ENCODE measurements at places on chromosomes 13 and 19.

DNA sequence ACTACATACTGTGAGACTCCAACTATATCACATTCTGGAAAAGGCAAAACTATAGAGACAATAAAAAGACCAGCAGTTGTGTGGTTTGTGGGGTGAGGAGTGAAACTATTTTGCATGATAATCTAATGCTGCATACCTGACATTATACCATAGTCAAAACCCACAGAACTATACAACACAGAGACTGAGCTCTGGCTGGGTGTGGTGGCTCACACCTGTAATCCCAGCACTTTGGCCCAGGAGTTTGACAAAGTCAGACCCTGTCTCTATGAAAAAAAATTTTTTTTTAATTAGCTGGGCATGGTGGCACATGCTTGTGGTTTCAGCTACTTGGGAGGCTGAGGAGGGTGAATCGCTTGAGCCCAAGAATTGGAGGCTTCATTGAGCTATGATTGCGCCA is 11.9 kb downstream of the ZNF541 start:
- no peak for DNase-seq

DNA sequence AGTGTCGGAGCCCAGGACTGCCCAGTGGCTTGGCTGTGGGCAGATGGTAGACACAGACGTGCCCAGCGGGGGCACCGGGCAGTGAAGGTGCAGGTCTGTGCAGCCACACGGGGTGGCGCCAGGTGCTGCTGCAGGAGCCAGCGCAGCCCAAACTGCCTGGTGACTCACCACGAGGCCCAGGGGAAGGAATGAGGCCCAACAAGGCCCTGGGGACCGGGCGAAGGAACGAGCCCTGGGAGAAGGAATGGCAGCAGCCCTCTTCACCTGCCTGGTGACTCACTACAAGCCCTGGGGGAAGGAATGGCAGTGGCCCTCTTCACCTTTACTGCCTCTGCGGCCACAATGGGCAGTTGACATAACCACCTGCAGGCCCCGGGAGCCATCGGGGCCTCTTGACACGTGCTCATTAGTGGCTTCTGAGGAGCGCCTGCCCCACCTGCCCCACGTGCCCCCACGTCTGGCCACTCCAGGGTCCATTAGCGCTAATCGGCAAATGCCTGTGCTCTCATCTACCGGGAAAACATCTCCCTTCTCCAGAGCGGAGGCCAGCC is 9.3 kb downstream of the MED16 start:
- DNase-seq, result no peak

- no peak for DNase-seq
Observed at GRCh38 chr19:571566-571974, 826 bp upstream of the BSG start.

DNA sequence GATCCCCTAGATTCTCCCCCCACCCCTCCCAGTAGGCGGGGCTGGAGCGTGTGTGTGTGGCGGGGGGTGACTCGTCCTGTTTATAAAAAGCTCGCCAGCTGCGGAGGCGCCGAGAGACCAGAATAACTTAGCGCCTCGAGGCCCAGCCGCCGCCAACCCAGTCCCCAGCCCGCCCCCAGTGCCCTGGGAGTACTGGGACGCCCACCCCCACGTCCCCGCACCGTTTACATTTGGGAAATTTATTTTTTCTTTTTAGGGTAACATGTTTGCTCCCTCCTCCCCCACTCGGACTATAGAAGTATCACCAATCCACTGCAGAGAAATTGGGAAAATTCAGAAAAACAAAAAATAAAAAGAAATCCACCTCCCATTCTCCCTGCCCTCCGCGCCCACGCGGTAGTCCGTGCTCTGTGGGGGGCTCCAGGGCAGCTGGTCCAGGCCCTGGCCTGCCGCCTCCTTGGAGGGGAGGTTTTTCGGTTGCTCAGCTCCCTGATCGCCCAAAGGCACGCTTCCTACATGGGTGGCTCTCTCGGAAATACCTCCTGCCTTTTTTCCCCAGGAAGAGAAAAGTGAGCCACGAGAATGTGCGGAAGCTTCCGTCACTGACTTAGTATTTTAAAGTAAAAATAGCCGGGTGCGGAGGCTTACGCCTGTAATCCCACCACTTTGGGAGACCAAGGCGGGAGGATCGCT is 1.5 kb upstream of the RAB3A start:
- no peak for DNase-seq

DNA sequence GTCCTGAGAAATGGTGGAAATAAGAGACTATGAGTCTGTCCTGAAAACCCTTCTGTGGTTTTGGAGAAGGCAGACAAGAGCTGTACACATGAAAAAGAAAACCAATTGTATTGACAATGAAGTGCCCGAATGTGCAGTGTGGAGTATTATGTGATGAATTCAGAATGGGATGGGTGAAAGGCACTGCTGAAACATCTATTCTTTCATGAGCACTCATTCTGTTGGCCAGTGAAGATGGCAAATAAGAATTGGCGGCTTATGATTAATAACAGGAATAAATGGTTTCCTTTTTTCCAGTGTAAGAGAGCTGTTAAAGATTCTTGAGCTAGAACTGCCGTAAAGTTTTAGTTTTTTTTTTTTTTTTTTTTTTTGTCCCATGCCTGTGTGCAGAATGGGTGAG is 5.7 kb downstream of the POLR1D start:
- DNase-seq, result no peak

DNA sequence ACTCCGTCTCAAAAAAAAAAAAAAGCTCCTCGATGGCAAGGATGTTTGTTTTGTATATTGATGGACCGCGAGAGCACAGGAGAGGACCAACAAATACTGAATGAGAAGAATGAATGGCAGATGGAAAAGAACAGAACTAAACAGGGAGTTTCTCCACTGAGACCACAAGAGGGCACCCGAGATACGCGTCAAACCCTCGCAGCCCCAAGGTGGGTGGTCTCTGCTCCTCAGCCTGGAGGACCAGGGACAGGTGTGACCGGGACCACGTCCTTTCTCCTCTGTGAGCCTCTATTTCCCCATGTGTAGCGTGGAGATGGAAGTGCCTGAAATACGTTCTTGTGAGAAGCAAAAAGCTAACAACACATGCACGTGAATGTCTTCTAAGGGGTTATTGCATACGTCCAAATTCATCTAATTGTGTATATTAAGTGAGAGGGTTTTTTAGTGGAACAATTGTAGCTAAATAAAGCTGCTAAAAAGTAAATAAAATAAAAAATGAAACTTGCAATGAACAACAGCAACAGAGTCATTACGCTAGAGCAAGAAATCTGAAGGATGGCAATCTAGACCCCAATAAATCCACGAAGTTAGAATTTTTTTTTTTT is 8.3 kb upstream of the CDC42EP5 start:
- DNase-seq, result no peak

GRCh38 chr13:31282741-31283455 is 83.1 kb downstream of the B3GLCT start:
- no peak for DNase-seq

GRCh38 chr13:48862572-48862971 is 113.1 kb upstream of the FNDC3A start:
- DNase-seq, result no peak

DNA sequence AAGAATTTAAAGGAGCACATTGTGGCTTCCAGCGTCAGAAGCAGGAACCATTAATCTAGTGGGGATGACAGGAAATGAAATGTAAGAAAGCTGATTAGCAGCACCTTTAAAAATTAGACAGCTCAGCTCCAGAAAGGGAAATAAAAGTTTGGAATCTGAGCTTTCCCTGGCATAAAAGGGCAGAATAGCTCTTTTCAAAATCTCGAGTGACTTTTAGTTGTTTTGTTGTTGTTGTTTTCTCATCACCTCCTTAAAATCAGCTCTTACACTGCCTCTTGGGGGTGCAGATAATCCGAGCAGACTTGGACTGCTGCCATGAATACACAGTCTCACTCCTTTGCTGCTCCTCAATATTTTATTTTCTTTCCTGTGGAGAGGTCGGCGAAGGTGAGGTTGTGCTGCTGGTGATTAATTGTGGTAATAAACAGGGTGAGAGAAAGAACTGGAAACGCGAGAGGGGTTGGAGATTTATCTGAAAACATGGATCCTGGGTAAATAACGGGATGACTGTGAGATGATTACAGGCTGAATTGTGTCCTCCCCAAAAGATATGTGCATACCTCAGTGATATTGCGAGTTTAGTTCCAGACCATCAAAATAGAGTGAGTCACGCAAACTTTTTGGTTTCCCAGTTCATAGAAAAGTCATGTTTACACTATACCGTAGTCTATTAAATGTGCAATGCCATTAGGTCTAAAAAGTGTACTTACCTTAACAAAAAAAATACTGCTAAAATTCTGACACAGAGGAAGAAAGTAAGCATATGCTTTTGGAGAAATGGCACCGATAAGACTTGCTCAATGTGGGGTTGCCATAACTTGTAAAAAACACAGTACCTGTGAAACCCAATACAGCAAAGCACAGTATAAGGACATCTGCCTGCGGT is 787.7 kb downstream of the UQCRFS1 start:
- DNase-seq, result no peak

Measured in activated CD8-positive, alpha-beta memory T cell treated with anti-CD3 and anti-CD28 coated beads for 48 hours (primary cell).